DMS 273 treated with DMSO at 0.1 percent for 48 hours (cell line): ENCODE measurements at places on chromosomes 13 and 19.
A peak's percentile ranks its signal among the peaks of the same experiment; 100 is the strongest.

GRCh38 chr19:41386442-41386841 lies 10.1 kb downstream of the TMEM91 start:
- no peak for DNase-seq

- DNase-seq, result no peak
These were observed 24.1 kb downstream of the MICU2 start for GRCh38 chr13:21579754-21580316.

DNA sequence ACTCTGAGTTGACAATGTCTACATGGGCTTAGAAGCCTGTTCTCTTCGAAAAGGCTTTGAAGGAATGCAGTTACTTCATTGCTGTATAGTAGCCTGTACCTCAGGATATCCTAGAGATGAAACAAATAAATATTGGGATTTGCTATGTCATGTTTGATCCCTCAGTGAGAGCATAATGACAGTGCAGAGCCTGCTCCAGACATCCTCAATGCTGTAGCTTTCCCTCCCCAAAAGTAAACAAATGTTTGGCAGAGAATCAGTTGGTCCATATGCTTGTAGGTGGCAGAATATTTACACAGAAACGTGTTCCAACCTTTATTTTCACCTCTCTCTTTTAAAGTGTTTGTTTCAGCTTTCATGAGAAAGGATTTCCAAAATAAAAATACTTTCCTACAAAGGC lies 515.3 kb upstream of the SGCG start:
- DNase-seq, result peak; percentile 0

DNA sequence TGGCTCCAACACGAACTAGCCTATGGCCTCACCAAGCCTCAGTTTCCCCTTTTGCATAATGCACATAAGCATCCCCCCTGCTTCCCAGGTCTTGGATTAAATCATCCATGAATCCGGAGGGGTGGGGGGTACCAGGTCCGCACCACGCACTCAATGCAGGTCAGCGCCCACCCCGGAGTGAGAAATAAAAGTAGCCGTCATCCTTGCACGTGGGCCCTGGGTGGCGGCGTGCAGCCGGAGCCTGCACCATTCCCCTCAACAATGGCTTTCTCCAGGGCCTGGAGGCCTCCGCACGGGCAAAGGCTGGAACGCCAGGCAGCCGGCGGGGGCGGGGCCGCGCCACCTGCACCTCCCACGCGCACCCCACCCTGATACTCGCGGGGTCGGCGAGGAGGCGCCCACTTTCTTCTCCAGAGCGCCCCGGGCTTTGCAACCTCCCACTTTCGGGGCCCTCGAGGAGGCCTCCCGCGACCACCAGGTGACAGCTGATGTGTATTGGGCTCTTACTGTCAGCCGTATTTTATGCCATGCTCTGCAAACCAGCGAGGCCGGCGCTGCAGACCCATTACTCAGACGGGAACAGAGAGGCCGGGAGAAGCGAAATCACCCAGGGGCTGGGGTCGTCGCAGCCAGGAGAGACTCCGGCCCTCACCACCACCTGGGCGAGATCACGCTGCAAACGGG lies 767 bp upstream of the GADD45B start:
- no peak for DNase-seq

GRCh38 chr13:55761986-55762385 lies 1378.7 kb upstream of the PRR20A start:
- DNase-seq, result no peak

GRCh38 chr19:4591320-4591719 lies 31.8 kb upstream of the SEMA6B start:
- DNase-seq, result no peak

- DNase-seq, result peak; percentile 96
These were observed 4.0 kb downstream of the PIK3R2 start for GRCh38 chr19:18156841-18157464.

- DNase-seq, result no peak
These were observed 1105.5 kb upstream of the SPRY2 start for GRCh38 chr13:81446441-81446840.

DNA sequence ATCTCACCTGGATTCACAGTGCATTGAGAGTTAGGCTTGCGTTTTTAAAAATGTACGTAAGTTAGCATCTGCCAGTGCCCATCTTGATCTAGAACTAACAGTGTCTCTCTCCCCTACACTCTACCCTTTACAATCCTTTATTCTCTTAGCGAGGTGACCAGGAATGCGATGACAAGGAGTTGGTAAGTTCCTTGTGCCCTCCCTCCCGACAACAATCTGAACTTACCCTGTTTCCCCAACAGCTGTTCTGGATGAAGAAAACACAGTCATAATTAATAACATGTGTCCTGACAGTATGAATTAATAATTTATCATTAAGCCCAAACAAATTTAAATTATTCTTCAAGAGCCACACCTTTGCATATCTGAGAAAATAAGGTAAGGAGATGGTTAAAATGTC lies 6.3 kb downstream of the TSHZ3 start:
- DNase-seq, result no peak

DNA sequence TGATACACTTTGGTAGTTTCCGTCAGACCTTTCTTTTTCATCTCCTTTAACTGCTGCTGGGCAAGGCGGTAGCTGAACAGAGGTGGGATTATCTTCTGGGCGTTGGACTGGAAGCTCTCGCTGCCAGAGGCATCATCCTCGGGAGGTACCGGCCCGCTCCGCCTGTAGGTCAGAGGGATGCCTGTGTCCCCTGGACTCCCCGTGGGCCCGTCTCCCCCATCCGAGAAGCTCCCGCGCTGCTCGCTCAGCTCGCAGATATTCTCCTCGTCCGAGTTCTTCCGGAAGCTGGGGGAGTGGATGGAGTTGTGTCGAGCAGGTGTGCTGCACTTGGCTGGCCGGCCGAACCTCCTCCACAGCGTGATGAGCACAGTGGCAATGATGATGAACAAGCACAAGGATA lies 27.7 kb downstream of the THSD1 start:
- DNase-seq, result no peak

DNA sequence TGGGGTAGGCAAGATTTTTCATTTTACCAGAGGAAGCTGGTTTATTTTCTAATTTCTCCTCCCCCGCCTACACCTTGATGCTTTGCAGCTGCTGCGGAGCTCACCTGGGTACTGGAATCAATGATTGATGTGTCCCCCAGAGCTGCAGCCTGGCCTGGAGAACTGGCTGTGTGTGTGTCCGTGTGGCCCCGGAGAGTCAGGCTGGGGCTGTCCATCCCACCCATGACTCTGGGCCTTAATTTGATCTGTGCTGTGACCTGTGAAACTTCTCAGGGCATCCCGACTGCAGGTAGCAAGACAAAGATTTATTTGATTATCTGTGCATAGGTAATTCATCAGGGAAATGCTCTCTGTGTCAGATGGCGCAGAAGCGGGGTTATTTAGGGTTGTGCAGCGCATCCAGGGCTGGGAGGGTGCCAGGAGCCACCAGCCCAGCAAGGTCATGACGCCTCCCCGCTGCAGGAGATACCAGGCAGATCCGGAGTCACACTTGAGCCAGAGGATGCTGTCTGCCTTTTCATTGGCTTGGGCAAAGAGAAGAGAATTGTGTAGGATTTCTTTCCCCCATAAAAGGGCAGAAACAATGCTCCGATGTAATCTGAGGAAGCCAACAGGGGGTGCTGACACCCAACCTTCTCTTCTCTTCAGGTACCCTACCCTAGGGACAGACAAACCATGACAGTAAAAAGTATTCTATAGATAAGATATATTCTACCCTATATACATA lies 346.6 kb downstream of the TSHZ3 start:
- no peak for DNase-seq

- no peak for DNase-seq
These were observed 75.5 kb upstream of the EDNRB start for GRCh38 chr13:77994166-77994565.

DNA sequence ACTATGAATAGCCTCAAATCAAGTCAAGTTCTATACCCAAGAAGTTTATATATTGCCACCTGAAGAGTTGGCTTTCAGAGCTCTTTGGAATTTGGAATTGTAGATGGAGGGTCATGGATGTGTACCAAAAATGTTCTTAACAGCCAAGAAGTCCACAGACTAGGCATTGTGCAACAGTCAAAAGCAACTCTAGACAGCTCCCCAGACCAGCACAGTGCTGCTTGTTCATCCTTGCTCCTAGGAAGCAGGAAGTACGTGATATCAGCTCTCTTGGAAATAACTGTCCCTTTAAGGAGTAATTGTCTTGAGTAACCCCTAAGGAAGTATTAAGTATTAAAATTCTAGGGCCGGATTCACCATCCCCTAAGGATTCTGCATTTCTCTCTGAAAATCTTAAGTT lies 30.7 kb upstream of the IL17D start:
- no peak for DNase-seq
